Motor neuron (in vitro differentiated cells): ENCODE measurements at places on chromosomes 3 and 15. TPM values are rescaled to one million over a fixed set of nuclear protein-coding genes. Genes with fewer than 3 reads are reported as not detected.

GREM1 gene
- under 0.01 and 0.13 TPM in 2 replicates for total RNA-seq

GCHFR gene
- total RNA-seq, result 16.1 and 26.2 TPM in 2 replicates

LRTM1 gene
- not detected in 2 replicates for total RNA-seq

BDH1 gene
- total RNA-seq, result 3.6 and 5.9 TPM in 2 replicates

UBL7 gene
- 36.0 and 38.7 TPM in 2 replicates for total RNA-seq

FAM107A gene
- total RNA-seq, result 3.1 and 3.9 TPM in 2 replicates

LRRC34 gene
- total RNA-seq, result 7.1 and 10.4 TPM in 2 replicates

GABRA5 gene
- 11.4 and 20.4 TPM in 2 replicates for total RNA-seq

ITPKA gene
- 0.45 and 0.59 TPM in 2 replicates for total RNA-seq

TF gene
- total RNA-seq, result 0.58 and 2.0 TPM in 2 replicates

CHL1 gene
- total RNA-seq, result 19.1 and 19.8 TPM in 2 replicates

TRAIP gene
- 9.9 and 11.5 TPM in 2 replicates for total RNA-seq

CEP19 gene
- total RNA-seq, result 11.1 and 11.6 TPM in 2 replicates

LPP gene
- 7.9 and 9.1 TPM in 2 replicates for total RNA-seq

SEMA5B gene
- 21.6 and 21.8 TPM in 2 replicates for total RNA-seq
